Osteocyte (in vitro differentiated cells): ENCODE measurements at places on chromosomes 11 and 22. TPM values are rescaled to one million over a fixed set of nuclear protein-coding genes. Genes with fewer than 3 reads are reported as not detected.

GRCh38 chr11:2386591-2386990, 9.5 kb downstream of the CD81 start:
- DNase-seq: no peak
- peaks cover 2% of the 10 kb centered on the region for H3K36me3 ChIP-seq
- no peak overlapping the region for H3K4me3 ChIP-seq

DNA sequence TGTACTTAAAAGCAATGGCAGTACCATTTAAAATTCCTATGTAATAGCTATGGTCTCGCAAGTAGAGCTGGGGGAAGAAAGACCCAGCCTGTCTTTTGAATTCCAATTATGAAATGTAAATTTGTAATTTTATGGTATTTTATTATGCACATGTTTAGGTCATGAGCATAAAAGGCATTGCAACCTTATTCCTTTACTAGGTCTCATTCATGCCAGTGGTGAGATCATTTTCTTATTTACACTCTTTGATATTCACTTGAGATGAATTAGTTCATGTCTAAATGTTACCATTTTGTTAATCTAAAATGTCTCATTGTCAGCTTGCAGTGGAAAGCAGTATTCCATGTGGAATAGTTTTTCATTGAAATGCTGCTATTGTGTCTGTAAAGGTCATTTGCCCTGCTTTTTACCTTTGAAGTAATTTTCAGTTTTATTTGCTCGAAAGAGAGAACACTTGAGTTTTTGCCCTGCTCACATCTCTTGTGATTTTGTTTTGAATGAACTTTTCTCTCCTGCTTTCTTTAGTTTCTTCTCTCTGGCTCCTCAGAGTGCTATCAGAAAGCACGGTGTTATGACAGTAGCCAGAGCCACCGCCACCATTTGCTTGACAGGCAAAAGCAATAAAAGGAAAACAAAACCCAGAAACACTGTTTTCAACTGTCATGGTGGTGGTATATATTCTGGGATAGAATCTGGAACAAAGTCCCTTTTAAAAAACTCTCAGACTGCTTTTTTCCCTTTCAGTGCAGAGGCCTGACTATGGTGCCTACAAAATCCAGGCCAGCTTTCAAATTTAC, 37.2 kb upstream of the RAG2 start:
- no peak for DNase-seq
- peaks cover 24% of the 10 kb centered on the region for H3K36me3 ChIP-seq
- H3K4me3 ChIP-seq: no peak overlapping the region
- H3K4me1 ChIP-seq: no peaks in the 10 kb centered on the region

The OR51B5 gene
- not detected in 2 replicates for total RNA-seq

The SLC5A1 gene
- not detected in 2 replicates for total RNA-seq

- no peak for DNase-seq
- peaks cover 34% of the 10 kb centered on the region for H3K4me1 ChIP-seq
- peak overlapping the region; percentile 88 for H3K27ac ChIP-seq
- no peaks in the 10 kb centered on the region for H3K36me3 ChIP-seq
- H3K27me3 ChIP-seq: no peaks in the 10 kb centered on the region
- peak overlapping the region; percentile 4 for H3K4me3 ChIP-seq
These were observed 60.4 kb upstream of the HSPA8 start for GRCh38 chr11:123122341-123122740.

DNA sequence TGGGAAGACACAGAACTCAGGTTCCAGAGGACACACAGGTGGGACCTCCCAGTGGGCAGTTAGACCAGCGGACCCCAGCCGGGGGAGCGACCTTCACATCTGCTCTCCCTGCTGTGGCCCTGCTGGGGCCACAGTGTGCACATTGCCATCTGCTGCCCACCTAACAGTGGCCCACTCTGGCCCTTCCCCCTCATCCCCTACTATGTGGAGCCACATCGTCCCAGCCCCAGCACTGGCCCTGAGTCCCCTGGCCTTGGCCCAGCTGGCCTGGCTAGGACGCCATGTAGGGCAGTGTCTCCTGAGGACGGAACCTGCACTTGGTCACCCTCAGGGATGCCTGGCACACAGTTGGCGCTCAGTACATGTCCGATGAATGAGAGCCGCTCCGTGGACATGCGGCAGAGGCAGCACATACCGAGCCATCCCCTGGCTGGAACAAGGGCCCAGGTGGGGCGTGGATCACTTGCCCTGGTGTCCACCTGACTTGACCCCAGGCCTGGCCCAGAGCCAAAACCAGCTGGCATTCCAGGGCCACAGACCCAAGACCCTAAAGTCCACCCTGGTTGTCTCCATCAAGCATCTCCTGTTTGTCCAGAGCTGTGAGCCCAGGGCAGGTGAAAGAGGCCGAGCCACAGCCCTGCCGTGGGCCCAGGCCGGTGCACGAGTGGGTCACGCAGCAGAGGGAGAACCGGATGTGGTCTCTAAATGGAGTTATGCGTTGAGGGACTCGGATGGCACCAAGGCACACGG, 93.1 kb upstream of the FGF3 start:
- DNase-seq: no peak
- peaks cover 15% of the 10 kb centered on the region for H3K4me1 ChIP-seq
- no peak overlapping the region for H3K27ac ChIP-seq
- no peak overlapping the region for H3K4me3 ChIP-seq
- H3K27me3 ChIP-seq: peaks cover 18% of the 10 kb centered on the region

The NLRP14 gene
- total RNA-seq: not detected in 2 replicates

DNA sequence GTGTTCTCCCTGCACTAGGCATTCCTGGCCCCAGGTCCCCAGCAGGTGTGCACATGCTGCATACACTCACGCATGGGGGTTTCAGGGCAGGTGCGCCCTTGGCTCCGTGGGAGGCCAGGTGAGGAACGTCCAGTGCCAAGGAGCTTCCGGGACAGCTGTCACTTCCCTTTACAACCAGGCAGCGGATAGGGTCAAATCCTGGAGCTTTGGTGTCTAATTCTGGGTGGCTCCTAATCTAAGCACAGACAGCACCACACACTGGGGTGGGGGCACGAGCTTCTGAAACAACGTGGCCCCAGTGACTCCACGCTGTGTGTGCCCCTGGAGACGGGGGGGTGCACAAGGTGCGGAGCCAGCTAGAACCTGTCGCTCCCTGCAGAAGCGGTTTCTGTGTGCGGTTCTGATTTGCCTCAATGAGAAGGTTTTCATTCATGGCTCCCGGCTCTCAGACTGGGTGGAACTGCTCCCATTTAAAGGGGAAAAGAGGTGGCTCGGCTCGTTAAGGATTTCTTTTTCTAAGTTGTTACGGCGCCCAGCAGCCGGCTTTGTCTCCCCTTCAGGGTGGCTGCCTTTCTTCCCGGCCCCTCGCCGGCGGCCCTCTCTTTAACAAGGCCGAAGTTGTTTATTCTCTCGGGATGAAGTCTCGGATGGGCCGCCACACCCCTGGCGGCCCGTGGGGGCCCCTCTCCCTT, 5.0 kb downstream of the CCND1 start:
- H3K4me1 ChIP-seq: peaks cover 21% of the 10 kb centered on the region
- peaks cover 16% of the 10 kb centered on the region for H3K36me3 ChIP-seq
- H3K27me3 ChIP-seq: no peaks in the 10 kb centered on the region
- H3K27ac ChIP-seq: no peak overlapping the region
- DNase-seq: no peak

The OR5T3 gene
- not detected in 2 replicates for total RNA-seq

DNA sequence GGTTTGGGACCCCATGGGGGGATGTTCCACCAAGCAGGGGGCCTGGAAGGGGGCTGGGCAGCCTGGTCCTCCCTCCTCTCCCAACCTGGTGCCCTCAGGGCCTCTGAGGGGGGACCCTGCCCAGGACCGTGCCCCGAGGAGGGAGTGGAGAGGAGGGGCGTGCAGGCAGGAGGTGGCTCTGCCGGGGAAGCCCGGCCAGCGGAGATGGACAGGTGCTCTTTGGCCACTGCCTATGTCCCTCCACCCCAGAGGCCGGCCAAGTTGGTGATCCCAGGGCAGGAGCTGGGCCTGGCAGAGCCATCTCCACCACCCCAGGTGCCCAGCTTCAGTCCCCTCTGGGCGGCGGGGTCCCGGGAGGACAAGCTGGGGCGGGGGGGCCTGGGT, 2.4 kb downstream of the MUC2 start:
- no peaks in the 10 kb centered on the region for H3K27me3 ChIP-seq
- H3K4me1 ChIP-seq: peaks cover 2% of the 10 kb centered on the region
- H3K27ac ChIP-seq: no peak overlapping the region
- no peak overlapping the region for H3K4me3 ChIP-seq
- H3K36me3 ChIP-seq: no peaks in the 10 kb centered on the region
- DNase-seq: no peak

GRCh38 chr11:35683728-35684339, 21.3 kb downstream of the TRIM44 start:
- H3K4me3 ChIP-seq: no peak overlapping the region
- no peak for DNase-seq
- peaks cover 11% of the 10 kb centered on the region for H3K4me1 ChIP-seq
- peaks cover 30% of the 10 kb centered on the region for H3K36me3 ChIP-seq
- H3K27me3 ChIP-seq: no peaks in the 10 kb centered on the region
- no peak overlapping the region for H3K27ac ChIP-seq

GRCh38 chr11:124344346-124344745, 24.3 kb upstream of the OR8D2 start:
- H3K4me3 ChIP-seq: no peak overlapping the region
- no peaks in the 10 kb centered on the region for H3K36me3 ChIP-seq
- no peak for DNase-seq
- H3K27me3 ChIP-seq: no peaks in the 10 kb centered on the region
- H3K27ac ChIP-seq: no peak overlapping the region
- H3K4me1 ChIP-seq: no peaks in the 10 kb centered on the region

- H3K27me3 ChIP-seq: peaks cover 9% of the 10 kb centered on the region
- H3K4me3 ChIP-seq: no peak overlapping the region
- H3K27ac ChIP-seq: no peak overlapping the region
- no peak for DNase-seq
- H3K36me3 ChIP-seq: no peaks in the 10 kb centered on the region
These were observed 368.6 kb downstream of the OPCML start for GRCh38 chr11:133163463-133164419.

DNA sequence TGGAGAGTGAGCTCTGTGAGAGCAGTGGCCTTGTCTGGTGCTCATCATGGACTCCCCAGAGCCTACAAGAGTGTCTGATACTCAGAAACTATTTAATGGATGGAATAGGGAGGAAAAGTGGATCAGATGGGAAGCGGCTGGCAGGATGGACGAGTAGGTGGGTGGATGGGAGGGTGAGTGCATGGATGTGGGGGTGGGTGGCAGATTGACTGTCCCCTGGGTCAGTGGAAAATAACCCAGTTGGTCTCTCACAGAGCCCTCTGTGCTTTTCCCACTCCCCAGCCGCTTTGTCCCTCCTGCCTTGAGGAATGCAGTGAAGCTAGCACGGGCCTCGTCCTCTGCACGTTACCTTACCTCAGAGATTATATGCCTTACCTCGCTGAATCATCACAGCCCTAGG, 5.9 kb downstream of the SPI1 start:
- no peaks in the 10 kb centered on the region for H3K36me3 ChIP-seq
- H3K27me3 ChIP-seq: peaks cover 14% of the 10 kb centered on the region
- H3K27ac ChIP-seq: no peak overlapping the region
- no peaks in the 10 kb centered on the region for H3K4me1 ChIP-seq
- no peak overlapping the region for H3K4me3 ChIP-seq

- H3K36me3 ChIP-seq: no peaks in the 10 kb centered on the region
- H3K27me3 ChIP-seq: no peaks in the 10 kb centered on the region
- no peak overlapping the region for H3K27ac ChIP-seq
- no peak overlapping the region for H3K4me3 ChIP-seq
- H3K4me1 ChIP-seq: peaks cover 30% of the 10 kb centered on the region
- DNase-seq: no peak
These were observed 20.2 kb downstream of the OTUB1 start for GRCh38 chr11:64006398-64006797.

DNA sequence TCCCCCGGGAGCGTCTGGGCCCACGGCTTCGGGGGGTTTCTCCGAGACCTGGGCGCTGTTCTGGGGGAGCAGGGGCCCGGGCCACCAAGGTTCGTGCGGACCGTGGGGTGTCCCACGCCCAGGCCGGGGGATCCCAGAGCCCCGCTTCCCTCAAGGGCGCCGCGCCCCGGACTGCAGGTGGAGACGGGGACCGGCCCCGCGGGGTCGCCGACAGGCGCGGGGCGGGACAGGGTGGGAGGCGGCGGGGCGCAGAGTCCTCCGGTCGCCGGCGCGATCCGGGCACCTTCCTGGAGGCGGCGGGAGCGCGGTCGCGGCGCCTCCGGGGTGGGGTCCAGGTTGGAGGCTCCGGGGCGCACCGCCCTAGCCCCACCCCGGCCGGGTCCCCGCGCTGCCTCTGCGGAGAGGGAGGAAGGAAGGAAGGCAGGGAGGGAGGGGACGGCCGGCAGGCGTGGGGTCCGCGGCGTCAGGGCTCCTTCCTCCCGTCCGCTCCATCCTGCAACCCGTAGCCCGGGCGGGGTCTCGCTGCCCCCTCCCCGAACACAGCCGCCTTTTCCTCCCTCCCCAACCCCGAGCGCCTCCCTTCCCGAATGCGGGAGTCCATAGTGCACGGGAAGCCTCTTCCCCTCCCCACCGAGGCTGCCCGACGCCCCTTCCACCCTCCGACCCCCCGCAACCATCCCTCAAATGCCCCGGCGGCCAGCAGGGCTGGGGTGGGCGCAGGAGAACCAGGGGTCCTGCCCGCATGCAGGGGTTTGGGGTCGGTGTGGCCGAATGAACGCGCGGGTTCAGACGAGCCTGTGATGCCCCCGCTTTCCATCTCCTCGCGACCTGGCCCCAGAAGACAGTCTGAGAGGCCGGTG, 4.3 kb upstream of the ZBED4 start:
- H3K27me3 ChIP-seq: peaks cover 48% of the 10 kb centered on the region
- H3K36me3 ChIP-seq: no peaks in the 10 kb centered on the region
- no peak overlapping the region for H3K27ac ChIP-seq
- peaks cover 13% of the 10 kb centered on the region for H3K4me1 ChIP-seq

The TBC1D10A gene
- total RNA-seq: 12.6 and 14.1 TPM in 2 replicates

- no peaks in the 10 kb centered on the region for H3K36me3 ChIP-seq
- H3K27me3 ChIP-seq: no peaks in the 10 kb centered on the region
- no peak for DNase-seq
- H3K4me3 ChIP-seq: no peak overlapping the region
- H3K4me1 ChIP-seq: peaks cover 10% of the 10 kb centered on the region
These were observed 28.0 kb downstream of the FADD start for GRCh38 chr11:70230840-70231710.

- H3K4me1 ChIP-seq: no peaks in the 10 kb centered on the region
- no peaks in the 10 kb centered on the region for H3K36me3 ChIP-seq
- no peak overlapping the region for H3K4me3 ChIP-seq
- peaks cover 54% of the 10 kb centered on the region for H3K27me3 ChIP-seq
- no peak overlapping the region for H3K27ac ChIP-seq
These were observed 56.3 kb upstream of the ZBTB44 start for GRCh38 chr11:130370845-130371590.

- no peak overlapping the region for H3K27ac ChIP-seq
- peaks cover 21% of the 10 kb centered on the region for H3K27me3 ChIP-seq
- H3K4me1 ChIP-seq: no peaks in the 10 kb centered on the region
- H3K4me3 ChIP-seq: no peak overlapping the region
- DNase-seq: no peak
These were observed 212.6 kb upstream of the NAV2 start for GRCh38 chr11:19499999-19500398.

DNA sequence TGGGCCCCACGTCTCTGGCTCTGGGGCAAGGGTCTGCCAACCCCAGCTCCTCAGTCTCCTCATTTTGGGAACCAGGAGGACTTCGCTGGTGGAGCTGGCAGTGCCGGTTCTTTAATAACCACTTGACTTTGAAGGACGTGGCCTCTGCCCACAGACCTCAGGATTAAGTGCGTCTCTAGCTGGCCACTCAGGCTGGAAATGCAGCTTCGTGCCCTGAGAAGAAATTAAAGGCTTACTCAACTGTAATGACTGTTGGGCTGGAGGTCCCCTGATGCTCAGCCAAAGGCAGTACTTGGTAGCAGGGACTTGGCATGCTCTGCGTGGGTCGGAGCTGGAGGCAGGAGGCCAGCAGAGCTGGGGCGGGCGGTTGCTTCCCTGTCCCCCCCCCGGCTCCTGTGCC, 16.7 kb upstream of the PARVG start:
- H3K27me3 ChIP-seq: no peaks in the 10 kb centered on the region
- no peaks in the 10 kb centered on the region for H3K4me1 ChIP-seq
- H3K27ac ChIP-seq: no peak overlapping the region
- no peak for DNase-seq
- no peak overlapping the region for H3K4me3 ChIP-seq

The NOX4 gene
- total RNA-seq: 19.6 and 20.1 TPM in 2 replicates

The GLYAT gene
- not detected in 2 replicates for total RNA-seq

The EML3 gene
- total RNA-seq: 78.8 and 80.9 TPM in 2 replicates
